ENCODE measurements at places on chromosomes 4 and X.

GRCh38 chrX:13489454-13489853 lies 79.9 kb upstream of the EGFL6 start:
- DNase-seq = no peak

DNA sequence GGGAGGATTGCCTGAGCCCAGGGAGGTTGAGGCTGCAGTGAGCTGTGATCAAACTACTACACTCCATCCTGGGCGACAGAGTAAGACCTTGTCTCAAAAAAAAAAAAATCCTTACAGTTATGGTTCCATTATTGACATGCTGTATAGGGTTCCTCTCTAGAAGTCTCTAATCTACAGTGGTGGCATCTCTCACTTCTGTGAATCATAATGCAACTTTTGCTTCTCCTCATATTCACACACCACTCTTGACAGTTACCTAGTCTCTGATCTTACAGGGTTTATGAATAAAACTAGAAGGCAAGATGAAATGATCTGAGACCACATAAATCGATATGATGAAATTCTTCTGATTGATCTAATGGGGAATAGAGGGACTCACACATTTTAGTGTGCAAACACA lies 40.6 kb downstream of the DOCK11 start:
- peak; percentile 76 for DNase-seq

- no peak for DNase-seq
Measured at GRCh38 chr4:120327276-120327675, 260.6 kb upstream of the MAD2L1 start.

DNA sequence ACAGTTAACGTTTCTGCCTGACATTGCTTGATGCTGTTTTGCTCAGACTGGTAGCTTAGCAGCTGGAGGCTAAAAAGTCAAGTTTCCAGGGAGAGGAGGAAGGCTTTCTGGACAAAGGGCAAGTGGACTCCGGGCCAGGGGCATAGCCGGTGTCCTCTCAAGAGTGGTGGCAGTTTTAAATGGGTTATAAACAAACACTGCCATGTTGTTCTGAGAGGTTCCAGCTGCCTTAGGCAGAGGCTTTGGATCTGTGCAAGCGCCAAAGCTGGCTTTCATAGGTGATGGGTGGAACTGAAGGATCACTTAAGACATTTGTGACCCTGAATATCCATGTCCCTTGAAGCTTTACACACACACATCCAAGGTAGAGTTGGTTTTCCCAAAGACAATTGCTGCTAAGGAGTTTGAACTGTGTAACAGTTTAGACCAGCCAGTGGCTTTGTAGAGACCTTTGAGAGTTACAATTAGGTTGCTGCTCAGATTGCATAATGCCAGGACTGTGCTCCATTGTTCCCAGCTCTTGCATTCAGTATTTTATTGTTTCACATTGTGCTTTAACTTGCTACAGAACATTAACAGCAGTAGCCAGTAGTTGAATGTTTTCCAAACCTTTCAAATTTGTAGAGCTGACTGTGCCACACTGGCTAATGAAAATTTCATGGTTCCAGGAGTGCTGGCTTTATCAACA lies 54.1 kb upstream of the AP1S2 start:
- DNase-seq = no peak

DNA sequence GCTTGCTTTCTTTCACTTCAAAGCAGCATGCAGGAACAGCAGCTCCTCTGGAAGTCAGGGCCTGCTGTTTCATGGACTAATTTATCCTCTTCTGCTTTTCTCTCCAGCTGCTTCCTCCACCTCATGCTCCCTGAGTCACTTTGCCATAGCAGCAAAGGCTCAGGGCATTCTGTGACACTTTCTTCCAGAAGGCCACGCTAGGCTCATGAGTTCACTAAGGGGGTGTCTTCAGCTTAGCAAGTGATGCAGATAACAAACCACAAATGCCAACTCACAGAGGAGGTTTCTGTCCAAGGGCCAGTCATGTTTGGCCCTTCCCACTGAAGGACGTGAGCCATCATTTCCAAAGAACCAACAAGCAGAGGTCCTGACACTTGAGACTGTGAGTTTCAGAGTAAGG lies 200.2 kb downstream of the ADGRA3 start:
- DNase-seq = no peak

DNA sequence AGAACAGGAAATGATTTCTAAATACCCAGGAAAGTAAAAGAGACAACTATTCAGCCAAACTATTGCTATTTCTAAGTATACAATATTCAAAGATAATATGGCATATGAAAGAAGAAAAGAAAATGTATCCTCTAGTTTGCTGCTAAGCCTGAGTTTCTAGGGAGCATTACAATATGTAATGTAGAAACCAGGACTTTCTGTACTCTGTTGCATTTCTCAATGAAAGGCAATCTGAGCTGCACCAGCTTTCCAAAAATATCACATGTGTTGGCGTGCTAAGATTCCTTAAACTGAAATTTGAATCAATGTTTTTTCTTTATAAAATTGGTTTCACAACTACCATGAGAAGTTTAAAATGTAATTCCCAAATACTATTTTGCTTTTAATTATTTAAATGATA lies 129.6 kb downstream of the ANK2 start:
- DNase-seq = no peak

GRCh38 chrX:143934542-143934941 lies 50.7 kb downstream of the UBE2NL start:
- DNase-seq = no peak

DNA sequence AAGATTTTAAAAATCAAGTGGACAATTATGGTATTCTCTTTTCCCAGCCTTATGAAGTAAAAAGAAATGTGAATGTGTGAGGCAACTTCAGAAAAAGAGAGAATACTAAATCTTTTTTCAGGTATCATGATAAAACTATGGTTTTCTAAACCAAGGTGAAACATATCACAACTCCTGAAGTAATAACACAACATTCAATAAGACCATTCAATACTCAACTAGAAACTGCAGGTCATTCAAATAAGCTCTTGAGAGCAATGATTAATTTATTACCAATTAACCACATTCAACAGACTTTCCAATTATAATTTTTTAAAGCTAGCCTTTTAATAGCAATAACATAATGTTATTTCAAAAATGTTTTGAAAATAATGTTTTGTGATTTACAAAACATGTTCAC lies 35.8 kb downstream of the SLC10A7 start:
- peak; percentile 33 for DNase-seq

DNA sequence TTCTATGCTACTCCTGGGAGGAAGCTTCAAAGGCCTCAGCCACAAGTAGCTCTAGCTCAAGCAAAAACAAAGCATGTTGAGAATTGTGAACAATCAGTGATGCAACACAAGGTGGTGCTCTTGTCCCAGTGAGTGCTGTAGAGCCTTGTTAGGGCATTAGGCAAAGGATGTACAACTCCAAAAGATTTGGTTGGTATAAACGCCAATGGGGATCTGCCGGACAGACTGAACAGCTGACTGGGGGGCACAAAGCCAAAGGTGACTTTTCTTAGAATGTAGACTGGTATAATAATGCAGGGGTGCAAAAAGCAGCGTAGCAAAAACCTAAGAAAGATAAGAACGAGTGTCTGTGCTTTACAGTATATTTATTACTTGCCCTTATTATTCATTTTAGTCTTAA lies 62.6 kb upstream of the ALB start:
- DNase-seq = peak; percentile 7

GRCh38 chrX:136665258-136665900 lies 17.4 kb downstream of the CD40LG start:
- no peak for DNase-seq

DNA sequence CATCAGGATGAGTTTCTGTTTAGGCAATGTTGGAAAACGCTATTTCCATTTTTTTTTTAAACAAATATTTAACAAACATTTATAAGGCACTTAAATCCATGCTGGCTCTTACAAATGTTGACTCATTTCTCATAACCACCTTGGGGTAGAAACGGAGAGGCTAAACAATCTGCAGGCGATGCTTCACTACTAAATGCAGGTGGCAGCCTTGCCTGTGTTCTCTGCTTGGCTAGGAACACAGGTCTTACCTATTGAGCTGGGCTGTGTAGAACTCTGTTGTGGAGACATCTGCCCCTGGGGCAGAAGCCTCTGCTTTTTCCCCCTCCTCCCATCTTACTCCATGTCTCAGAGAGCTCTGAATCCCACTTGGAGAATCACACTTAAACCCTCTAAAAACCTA lies 1.4 kb upstream of the CXCL1 start:
- peak; percentile 2 for DNase-seq

- DNase-seq = no peak
Measured at GRCh38 chr4:29565256-29565655, 1154.9 kb upstream of the PCDH7 start.

DNA sequence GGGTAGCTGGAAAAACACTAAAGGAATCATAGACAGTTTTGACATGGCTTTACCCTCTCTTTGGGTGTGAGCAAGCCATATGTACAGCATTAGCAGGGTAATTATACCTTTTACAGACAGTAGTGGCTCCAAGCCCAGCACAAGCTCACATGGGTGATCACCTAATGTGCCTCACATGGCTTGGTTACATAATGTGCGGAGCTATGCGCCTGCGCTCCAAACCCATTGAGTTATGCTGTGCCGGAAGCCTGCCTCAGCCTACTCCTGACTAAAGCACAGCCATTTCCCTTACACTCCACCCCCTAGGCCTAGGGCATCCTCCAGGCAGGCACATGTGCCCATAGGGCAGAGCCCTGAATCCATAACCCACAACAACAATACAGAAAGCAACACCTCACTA lies 6.5 kb upstream of the TSPAN5 start:
- DNase-seq = no peak

GRCh38 chr4:52711834-52712250 lies 39.4 kb downstream of the ERVMER34-1 start:
- DNase-seq = no peak

DNA sequence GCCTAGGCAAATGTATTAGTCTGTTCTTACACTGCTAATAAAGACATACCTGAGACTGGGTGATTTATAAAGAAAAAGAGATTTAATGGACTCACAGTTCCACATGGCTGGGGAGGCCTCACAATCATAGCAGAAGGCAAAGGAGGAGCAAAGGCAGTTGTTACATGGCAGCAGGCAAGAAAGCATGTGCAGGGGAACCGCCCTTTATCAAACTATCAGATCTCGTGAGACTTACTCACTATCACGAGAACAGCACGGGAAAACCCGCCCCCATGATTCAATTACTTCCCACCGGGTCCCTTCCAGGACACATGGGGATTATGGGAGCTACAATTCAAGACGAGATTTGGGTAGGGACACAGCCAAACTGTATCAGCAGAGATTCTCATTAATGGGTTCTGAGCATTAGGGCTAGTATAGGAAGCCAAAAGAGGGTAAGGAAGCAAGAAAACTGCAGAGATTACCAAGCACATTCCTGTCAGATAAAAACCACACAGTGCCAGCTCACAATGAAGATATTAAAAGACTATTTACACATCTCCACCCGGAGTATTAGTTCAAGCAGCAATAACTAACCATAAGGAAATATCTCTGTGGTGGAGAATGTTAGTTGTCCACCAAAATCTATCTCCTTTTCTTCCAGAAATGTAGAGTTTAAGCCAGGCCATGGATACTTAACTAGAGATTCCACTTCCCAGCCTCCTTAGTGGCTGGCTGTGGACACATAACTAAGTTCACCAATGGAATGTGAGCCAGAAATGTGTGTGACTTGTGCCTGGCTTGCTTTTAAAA lies 61.2 kb upstream of the HOPX start:
- no peak for DNase-seq

GRCh38 chr4:13534344-13535063 lies 9.8 kb downstream of the NKX3-2 start:
- DNase-seq = no peak

DNA sequence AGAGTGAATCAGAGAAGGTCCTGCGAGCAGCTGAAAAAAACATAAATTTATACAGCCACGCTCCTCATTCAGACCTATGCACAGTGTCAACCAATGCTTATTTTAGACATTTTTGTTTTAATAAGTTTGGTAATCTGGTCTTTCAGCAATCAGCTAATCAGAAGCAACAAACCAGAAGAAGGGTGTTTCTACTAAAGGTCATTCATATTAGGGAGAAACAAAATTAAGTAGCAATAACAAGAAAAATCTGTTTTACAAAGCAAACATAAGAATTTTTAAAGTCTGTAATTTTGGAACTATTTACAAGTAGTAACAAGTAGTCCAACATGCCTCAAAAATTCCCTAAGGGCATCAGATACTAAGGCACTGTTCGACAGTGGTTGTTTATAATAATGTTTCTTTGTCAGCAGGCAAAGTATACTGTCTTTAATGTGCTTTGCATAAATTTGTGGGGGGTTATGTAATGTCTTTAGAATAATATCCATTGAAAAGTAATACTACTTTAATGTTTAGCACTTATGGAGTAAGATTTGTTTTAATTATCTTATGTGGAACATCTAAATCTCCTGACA lies 82.8 kb downstream of the PHOX2B start:
- no peak for DNase-seq

DNA sequence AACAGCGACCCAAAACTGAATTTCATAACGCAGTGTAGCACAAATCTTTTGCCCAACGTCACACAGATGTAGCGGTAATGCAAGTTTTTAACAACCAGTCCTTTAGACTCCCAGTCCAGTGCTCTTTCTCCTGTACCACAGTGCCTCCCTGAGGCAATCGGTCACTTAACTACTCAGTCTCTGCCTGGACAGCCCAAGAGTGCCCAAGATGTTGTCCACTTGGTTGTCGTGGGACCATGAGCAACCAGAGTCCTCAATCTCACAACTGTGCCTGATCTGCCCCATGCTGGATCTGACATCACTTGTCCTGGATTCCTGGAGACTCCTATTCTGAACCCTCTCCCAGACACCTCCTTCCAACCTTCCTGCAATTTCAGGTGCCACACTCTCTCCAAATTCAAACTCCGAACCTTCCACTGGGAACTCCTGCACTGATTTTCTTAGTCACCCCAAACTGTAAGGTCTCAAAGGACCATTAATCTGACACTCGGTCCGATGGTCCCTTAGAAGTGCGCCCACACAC lies 702 bp downstream of the MMGT1 start:
- DNase-seq = peak; percentile 12

DNA sequence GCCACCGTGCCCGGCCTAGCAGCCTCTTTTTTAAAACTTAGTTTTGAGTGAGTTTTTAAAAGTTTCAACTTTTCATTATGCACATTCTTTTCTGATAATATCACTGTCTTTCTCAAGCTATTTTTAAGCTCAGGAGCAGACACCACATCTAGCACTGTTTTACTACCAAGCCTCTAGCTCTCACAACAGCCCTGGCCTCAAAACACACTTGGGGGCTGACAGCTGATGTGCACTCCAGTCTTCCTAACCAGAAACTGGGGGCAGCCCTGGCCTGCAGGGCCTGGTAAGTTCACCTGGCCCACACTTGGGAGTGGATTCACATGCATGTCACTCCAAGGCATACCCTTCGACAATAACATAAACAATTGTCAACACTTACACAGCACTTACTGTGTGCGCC lies 34.0 kb downstream of the CENPU start:
- DNase-seq = no peak

- DNase-seq = no peak
Measured at GRCh38 chrX:153909024-153909979, 4.8 kb downstream of the AVPR2 start.

GRCh38 chrX:25869761-25870160 lies 268.4 kb upstream of the MAGEB18 start:
- no peak for DNase-seq

GRCh38 chrX:111386615-111387233 lies 25.3 kb downstream of the DCX start:
- DNase-seq = no peak

- DNase-seq = no peak
Measured at GRCh38 chrX:111511477-111511876, at the start of gene SERTM2. SERTM2 (plus strand) TSS chrX:111511645; CDS start chrX:111518858, 7,213 bp downstream.

GRCh38 chrX:641671-642435 lies 11.3 kb downstream of the SHOX start:
- no peak for DNase-seq

- no peak for DNase-seq
Measured at GRCh38 chr4:76363556-76364290, 57.2 kb downstream of the STBD1 start.

Data from activated CD4-positive, alpha-beta T cell treated with anti-CD3 and anti-CD28 coated beads, Interleukin-2, amount 50 U/mL, for 16 hours (primary cell).